ENCODE measurements at places on chromosomes 2 and 18.

DNA sequence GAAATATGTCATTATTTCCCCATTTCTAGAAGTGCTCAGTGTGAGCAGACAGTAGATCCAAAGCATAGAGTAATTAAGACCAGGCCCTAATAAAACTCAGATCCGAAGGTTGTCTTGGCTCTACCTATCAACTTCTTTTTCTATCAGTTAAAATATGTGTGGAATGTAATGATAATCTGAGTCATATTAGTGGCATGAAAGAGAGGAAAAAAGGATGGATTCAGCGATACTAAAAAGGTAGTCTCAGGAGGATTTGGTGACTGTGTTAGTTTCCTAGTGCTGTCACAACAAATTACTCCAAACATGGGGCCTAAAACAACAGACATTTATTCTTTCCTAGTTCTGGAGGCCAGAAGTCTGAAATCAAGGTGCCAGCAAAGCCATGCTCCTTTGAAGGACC, 103.7 kb upstream of the NABP1 start:
- DNase-seq, result no peak

- no peak for DNase-seq
These were observed 807 bp upstream of the NEU4 start for GRCh38 chr2:241808051-241808720.

DNA sequence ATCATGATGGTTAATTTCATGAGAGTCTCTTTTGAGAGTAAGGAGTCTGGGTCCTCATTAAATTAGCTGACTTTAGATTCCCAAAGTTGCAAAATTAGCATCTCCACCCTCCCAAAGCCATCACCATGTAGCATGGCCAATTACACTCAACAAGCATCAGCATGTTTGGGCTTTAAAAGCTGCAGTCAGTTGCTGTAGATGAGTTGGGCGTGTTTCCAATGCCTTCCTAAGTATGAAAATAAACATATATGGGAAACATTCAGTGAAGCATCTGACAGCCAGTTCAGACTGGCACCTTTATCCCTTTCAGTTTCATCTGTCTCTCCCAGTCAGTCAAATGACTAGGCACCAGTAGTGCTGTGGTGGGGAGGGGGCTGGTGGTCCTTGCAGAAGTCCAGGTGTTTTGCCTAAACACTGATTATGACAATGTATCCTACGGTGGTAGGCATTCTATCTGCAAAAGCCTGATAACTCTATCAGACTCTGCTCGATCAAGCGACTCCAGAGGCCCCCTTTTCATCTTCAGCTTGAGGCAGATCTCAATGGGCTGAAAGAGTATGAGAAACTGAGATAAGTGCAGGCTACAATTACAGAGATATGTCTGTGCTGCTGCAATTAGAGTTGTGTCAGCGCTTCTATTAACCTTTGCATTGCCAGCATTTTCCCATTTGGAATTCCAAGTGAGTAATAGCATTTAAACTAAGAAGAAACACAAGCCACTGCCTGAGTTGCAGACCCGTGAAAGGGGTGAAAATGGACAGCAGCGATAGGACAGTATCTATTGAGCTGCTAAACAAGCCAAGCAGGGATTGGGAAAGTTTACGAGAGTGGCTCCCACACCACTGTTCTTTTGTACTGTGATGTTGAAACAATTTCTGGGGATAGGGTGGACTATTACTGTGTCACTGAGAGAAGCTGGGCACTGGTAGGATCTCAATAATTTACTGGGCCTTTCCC, 67.3 kb upstream of the SPOPL start:
- DNase-seq, result no peak

GRCh38 chr18:37624318-37624717, 58.7 kb upstream of the CELF4 start:
- DNase-seq, result no peak

DNA sequence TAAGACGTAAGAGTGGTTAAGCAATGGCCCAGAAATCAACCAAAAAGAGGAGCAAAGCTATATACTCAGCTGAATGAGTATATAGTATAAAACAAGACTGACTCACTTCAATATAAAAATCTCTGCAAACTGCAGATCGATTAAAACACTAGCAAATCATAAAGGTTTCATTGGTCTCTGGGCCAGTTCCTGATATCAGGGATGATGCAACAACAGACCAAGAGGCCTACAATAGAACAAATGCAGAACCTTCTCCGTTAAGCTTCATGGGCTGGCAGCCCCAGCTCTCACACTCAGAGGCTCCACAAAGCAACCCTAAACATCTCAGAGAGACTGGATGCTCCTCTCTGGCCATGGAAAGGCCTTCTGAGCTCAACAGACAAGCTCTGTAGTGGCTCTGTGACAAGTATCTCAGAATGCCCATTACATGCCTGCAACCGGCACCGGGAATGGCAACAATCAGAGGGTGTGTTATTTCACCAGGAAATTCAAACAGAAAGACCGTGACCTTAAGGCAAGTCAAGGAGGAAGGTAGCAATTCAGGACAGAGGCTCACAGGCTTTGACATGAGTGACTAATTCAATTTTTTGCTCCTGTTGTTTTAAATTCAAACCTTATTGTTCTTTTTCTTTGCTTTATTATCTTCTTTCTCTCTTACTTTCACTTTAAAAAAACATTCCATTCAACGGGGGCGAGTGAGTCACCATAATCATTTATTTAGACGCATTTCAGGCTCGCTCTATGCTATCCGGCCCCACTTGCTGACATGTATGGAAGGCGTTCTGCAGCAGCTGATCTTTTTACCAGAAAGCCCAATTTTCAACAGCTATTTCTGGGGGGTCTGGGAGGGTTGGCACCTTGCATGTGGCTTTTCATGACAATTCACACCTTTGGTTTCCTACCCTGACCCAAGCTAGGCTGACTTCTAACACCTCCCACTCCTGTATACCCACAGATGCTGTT, 15.1 kb downstream of the CYRIA start:
- DNase-seq, result no peak

GRCh38 chr18:51068105-51068504, 38.1 kb downstream of the SMAD4 start:
- no peak for DNase-seq

DNA sequence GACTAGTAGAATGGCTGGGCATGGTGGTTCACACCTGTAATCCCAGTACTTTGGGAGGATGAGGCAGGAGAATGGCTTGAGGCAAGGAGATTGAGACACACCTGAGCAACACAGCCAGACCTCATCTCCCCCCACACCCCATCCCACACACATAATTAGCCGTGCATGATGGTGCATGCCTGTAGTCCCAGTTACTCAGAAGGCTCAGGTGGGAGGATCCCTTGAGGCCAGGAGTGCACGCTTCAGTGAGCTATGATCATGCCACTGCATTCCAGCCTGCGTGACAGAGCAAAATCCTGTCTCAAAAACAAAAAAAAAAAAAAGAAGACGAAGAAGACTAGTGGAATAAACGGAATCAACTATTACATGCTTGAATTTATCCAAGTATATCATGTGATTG, 150.0 kb downstream of the STK39 start:
- no peak for DNase-seq

DNA sequence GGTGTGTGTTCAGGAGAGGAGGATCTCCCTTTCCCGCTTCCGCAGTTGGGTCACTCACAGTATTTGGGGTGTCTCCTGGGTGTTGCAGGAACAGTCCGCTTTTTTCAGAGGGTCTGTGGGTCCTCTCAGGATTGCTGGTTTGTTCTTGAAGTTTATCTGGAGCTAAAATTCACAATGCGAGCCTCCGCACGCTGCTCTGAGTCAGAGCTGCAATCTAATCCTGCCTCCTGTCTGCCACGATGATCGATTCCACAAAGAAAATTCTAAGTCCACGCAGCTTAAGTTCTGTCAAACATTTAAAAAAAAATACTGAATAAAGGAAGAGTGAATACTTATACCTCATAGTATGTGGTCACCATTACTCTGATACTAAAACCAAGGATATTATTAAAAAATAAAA, 76.5 kb downstream of the RAD51AP2 start:
- no peak for DNase-seq

- DNase-seq, result no peak
These were observed 33.9 kb downstream of the NBAS start for GRCh38 chr2:15527074-15527739.

GRCh38 chr2:102304711-102305611, 6.4 kb upstream of the IL1RL1 start:
- DNase-seq, result no peak

DNA sequence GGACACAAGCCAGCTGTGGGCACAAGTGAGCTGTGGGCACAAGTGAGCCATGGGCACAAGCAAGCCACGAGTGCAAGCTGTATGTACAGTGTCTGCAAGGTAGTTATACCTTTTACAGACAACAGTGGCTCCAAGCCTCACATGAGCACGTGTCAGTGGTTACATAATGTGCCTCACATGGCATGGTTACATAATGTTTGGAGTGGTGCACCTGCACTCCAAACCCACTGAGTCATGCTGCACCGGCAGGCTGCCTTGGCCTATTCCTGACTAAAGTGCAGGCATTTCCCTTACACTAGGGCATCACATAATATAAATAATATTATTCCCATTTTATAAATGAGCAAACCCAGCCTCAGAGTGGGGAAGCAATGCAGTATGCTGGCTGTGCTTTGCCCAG, 62.6 kb downstream of the MARCO start:
- no peak for DNase-seq

- no peak for DNase-seq
These were observed 19.1 kb downstream of the NETO1 start for GRCh38 chr18:72848503-72849237.

GRCh38 chr2:13106302-13106701, 389.6 kb downstream of the TRIB2 start:
- no peak for DNase-seq

GRCh38 chr2:6824962-6825361, 40.7 kb downstream of the CMPK2 start:
- no peak for DNase-seq

DNA sequence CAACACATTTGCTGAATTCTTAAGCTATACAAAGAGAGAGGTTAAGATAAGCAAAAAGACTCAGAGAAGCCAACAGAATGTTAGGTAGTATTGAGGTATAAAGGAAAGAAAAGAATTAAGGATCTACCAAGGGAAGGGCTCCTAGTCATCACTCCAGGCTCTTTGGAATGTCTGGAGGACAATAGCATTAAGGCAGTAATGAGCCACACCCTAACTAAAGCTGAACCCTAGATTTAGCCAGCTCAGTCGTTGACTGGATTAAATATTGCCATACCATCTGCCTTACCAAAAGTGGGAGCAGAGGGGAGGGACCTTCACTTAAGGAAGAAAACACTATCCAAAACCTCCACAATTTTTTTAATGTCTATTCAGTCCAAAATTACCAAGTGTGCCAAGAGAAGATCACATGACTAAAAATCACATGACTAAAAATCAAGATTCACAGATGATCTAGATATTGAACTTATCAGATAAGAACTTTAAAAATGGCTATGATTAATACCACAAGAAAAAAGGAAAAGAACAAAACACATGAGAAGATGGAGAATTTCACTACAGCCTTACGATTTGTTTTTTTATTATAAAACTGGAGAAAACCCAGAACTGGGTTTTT, 59.7 kb downstream of the EXOC6B start:
- no peak for DNase-seq

- no peak for DNase-seq
These were observed 188.4 kb upstream of the TPO start for GRCh38 chr2:1224901-1225300.

DNA sequence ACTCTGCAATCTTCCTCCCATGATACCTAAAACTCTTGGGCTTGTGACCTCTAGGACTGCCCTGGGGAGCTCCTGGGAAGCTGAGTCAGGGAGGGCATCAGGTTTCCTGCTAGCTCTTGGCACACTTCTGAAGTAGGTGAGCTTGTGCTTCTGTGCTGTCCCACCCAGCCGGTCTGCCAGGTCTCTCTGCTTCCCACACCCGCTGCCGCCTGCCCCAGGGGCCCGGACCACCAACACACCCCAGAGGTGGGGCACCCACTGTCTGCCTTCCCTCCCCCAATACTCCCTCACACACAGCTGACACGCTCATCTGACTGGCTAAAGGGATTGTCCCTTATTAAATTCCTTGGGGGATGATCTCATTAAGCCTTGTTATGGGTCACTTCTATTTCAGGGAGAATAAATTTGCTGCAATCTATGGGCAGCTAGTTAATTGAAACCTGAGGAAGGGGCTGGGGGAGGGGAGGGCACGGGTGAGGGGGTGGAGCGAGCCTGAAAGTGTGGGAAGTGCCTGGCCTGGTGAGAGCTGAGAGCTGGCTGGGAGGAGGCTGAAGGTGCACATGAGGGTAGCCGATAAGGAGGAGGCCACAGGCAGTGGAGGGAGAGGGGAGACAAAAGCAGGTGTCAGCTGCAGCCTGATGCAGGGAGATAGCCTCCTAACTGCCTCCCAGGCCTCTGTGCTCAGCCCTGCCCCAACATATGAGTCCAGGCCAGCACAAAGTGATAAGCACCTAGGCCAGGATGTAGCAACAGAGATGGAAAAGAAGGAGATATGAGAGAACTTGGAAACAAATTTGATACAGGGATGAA, 48.8 kb downstream of the HAUS1 start:
- DNase-seq, result no peak

- no peak for DNase-seq
These were observed 85.3 kb downstream of the NPAS2 start for GRCh38 chr2:100905132-100905805.

DNA sequence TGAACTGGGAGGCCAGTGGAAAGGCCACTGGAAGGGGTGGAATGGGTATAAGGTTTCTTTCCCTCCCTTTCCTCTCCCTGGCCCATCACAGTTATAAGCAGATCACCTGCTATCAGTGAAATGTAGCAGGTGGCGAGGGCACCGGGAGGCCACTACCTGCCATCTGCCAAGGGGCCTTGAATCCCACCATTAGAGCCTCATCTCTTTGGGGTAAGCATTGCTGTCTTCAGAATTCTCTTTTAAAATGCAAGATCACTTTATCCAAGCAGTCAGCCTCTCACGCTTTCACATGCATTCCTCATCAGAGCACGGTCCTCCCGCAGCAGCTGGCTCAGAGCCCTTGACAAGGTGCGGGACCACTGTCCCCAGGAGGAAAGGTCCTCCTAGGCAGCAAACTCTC, 268.5 kb downstream of the CELF4 start:
- no peak for DNase-seq

- no peak for DNase-seq
These were observed 45.2 kb upstream of the FAM117B start for GRCh38 chr2:202589582-202589949.

- DNase-seq, result no peak
These were observed 20.5 kb downstream of the GAREM1 start for GRCh38 chr18:32450026-32450691.

- DNase-seq, result no peak
These were observed 116.0 kb downstream of the SETBP1 start for GRCh38 chr18:44796429-44797428.

DNA sequence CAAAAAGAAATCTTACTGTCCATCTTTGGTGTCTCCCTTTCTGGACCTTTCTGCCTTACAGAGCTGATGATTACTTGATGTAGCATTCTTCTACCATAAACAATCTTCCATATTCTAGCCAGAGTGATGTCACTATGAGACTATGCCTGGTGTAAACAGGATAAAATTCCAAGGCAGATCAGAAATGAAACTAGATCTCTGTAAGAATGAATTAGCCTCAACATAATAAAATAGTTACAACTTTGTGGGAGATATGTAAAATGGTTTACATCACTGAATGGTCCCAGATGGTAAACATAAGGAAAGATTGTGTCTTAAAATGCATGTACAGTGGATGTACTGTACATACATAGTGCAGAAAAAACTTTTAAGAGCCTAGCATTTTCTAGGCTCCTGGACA, 112.3 kb upstream of the ZNF521 start:
- no peak for DNase-seq

Measured in CD4-positive, alpha-beta T cell treated with Interleukin-10 for 1 hour (primary cell).